ENCODE measurements at places on chromosomes 13 and 19.

GRCh38 chr19:9721861-9722260 lies 46.7 kb downstream of the ZNF846 start:
- no peak overlapping the region for H3K4me3 ChIP-seq
- H3K36me3 ChIP-seq = peaks cover 5% of the 10 kb centered on the region
- peaks cover 8% of the 10 kb centered on the region for H3K27me3 ChIP-seq
- H3K4me1 ChIP-seq = peaks cover 1% of the 10 kb centered on the region
- H3K27ac ChIP-seq = no peak overlapping the region

- H3K36me3 ChIP-seq = no peaks in the 10 kb centered on the region
- DNase-seq = peak; percentile 41
- peaks cover 34% of the 10 kb centered on the region for H3K4me1 ChIP-seq
- H3K27me3 ChIP-seq = peaks cover 49% of the 10 kb centered on the region
- peak overlapping the region; percentile 64 for H3K4me3 ChIP-seq
These were observed 2.6 kb downstream of the FGF9 start for GRCh38 chr13:21673539-21673788.

DNA sequence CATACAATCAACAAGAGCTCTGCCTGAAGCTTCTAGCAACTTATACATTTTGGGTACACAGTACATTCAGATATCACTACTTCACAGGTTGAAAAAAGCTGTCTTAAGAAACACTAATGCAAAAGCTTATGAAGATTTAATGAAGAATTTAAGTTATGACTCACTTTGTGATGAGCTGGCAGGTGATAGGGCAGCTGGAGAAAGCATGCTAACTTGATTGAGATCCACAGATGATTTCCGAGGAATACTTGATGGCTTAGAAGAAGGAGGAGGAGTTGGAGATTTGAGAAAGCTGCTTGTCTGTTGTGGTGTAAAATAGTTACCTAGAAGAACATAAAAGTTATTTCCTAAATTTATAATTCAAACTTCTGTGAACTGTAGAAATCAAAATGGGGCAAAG lies 23.3 kb downstream of the EXOSC8 start:
- no peak for DNase-seq
- H3K4me3 ChIP-seq = no peak overlapping the region
- H3K27ac ChIP-seq = peak overlapping the region; percentile 7
- no peaks in the 10 kb centered on the region for H3K27me3 ChIP-seq
- peaks cover 2% of the 10 kb centered on the region for H3K4me1 ChIP-seq

DNA sequence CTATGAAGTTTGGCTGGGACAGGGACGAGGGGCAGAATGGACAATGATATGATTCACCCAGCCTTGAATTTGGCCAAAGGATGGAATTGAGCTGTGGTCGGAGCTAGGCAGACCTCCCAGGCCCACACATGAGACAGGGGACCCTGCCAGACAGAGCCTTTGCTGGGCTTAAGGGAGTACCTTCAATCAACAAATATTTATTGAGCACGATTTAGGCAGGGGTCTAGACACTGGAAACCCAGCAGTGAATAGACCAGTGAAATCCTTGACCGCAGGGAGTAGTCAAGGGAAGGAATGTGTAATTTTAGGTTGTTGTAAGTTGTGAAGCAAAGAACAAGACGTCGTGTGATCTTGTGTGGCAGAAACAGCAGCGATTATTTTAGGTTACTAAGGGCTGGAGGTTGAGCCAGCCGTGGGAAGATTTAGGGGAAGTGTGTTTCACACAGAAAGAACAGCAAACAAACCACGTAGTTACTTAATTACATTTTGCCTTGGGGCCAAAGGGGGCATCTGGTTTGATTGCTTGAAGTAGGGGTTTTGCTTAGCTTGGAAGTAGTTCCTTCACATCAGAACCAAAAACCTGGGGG lies 16.9 kb upstream of the AP1M2 start:
- H3K4me3 ChIP-seq = peak overlapping the region; percentile 96
- no peaks in the 10 kb centered on the region for H3K27me3 ChIP-seq
- H3K4me1 ChIP-seq = peaks cover 23% of the 10 kb centered on the region
- peaks cover 9% of the 10 kb centered on the region for H3K36me3 ChIP-seq
- peak overlapping the region; percentile 98 for H3K27ac ChIP-seq

GRCh38 chr13:79724348-79725103 lies 243.6 kb downstream of the NDFIP2 start:
- H3K27me3 ChIP-seq = no peaks in the 10 kb centered on the region
- no peak for DNase-seq
- H3K36me3 ChIP-seq = no peaks in the 10 kb centered on the region
- no peak overlapping the region for H3K4me3 ChIP-seq
- H3K4me1 ChIP-seq = no peaks in the 10 kb centered on the region

DNA sequence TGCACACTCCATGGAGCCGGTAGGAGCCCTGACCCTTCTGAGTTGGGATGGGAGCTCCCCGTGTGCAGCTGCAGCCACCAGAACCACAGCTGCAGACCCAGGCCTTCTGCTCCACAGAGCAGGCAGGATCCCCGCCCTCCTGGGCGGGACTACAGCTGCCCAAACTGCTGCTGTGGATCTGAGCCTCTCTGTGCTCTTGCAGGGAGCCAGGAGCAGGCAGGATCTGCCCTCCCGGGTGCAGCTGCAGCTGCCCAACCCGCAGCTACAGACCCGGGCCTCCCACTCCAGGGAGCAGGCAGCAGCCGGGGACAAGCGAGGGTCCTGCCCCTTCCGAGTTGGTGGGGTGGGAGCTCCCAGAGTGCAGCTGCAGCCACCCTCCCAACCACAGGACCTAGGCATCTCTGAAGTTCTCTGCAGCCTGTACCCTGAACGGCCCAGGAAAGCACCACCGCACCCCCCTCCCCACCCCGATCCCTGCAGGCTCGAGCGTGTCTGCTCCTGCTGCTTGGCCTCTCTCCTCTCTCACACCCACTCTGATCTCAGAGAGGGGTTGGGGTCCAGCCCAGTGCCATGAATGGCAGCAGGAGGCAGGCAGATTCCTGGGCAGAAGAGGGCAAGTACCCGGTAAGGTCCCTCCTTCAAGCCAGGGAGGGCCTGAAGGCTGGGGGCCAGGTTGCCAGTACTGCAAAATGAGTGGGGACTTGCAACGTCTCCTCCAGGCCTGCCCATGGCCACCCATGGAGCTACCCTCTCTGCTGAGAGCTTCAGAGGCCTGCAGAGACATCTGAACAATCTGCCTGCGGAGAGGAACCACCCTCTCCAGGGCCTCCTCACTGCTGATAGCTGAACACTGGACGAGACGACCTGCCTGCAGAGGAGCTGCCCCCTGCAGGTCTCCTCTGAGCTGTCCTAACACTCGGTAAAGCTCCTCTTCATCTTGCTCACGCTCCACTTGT lies 16.4 kb upstream of the EMP3 start:
- no peak for DNase-seq
- H3K36me3 ChIP-seq = no peaks in the 10 kb centered on the region
- H3K4me1 ChIP-seq = no peaks in the 10 kb centered on the region
- H3K27me3 ChIP-seq = no peaks in the 10 kb centered on the region
- H3K27ac ChIP-seq = no peak overlapping the region

GRCh38 chr13:41085961-41086585 lies 24.8 kb downstream of the WBP4 start:
- peaks cover 25% of the 10 kb centered on the region for H3K36me3 ChIP-seq
- no peak for DNase-seq
- H3K27ac ChIP-seq = no peak overlapping the region

DNA sequence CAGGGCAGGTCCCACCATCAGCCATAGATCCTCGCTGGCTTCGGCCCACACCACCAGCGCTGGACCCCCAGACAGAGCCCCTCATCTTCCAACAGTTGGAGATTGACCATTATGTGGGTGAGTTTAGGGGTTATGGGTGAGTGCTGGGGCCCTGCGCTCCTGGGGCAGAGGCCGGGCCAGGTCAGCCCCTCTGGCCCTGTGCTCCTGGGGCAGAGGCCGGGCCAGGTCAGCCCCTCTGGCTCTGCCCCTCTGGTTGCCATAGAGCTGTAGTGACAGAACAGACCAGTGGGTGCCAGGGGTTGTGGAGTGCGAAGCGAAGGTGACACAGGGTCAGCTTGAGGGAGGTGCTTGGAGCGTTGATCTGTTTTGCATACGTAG lies 15.2 kb downstream of the POLD1 start:
- H3K4me3 ChIP-seq = no peak overlapping the region
- no peaks in the 10 kb centered on the region for H3K27me3 ChIP-seq
- no peak for DNase-seq
- H3K36me3 ChIP-seq = peaks cover 7% of the 10 kb centered on the region
- H3K4me1 ChIP-seq = peaks cover 2% of the 10 kb centered on the region
